ENCODE measurements at places on chromosomes 4 and X.

DNA sequence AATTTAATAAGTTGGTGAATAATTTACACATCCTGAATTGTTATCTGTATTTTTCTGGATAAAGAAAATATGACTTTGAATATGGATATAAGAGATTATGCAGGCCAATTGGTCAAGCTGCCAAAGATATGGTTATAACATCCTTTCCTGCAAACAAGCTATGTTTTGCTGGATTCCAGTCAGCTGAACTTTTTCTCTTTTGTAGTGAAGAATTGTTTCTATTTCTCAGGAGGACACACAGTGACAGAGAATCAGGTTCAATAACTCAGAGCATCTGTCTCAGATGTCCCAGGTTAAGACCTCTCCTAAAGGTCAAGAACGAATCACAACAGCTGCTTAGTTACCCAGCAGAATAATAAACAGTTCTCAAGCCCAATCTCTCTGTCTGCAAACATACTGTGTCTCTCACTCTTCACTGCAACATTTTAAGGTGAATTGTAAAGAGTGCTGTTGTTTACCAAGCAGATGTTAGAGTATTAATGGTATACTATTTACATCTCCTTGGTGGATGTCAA lies 189.5 kb upstream of the ANKRD50 start:
- no peak for DNase-seq

- DNase-seq = no peak
Observed at GRCh38 chrX:104270916-104271512, 16.3 kb upstream of the ESX1 start.

DNA sequence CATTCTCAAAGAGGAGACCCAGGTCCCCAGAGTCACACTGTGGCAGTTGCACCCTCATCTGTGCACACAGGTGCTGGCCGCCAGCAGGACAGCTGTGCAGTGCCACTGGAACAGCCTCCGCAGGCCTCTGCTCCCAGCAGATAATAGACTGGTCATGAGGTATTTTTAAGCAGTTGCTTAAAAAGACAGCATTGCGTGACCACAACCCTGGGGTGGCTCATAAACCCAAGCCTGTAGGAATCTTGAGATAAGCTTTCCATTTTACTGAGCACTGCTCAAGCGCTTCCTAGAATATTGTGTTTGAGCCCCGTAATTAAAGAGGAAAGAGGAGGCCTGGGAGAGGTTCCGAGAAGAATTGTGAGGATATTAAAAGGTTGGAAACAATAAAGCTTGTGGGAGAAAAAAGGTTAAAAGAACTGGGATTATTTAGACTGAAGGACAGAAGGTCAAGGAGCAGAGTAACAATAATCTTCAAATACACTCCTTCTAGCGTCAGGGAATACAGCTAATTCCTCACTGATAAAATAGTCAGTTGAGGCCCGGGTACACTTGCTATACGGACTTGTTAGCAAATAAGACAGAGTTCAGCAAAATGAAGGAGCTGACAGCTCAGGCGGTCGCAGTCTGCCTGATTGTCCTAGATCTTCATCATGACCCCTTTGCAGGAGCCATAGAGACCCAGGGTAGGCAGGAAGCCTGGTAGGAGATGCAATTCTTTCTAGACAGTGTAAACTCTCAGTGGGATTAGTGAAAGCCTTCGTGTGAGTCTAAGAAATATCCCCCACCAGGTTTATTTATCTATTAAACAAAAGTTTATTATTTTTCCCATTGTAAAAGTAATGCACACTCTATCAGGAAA lies 86.2 kb upstream of the KIT start:
- DNase-seq = no peak

DNA sequence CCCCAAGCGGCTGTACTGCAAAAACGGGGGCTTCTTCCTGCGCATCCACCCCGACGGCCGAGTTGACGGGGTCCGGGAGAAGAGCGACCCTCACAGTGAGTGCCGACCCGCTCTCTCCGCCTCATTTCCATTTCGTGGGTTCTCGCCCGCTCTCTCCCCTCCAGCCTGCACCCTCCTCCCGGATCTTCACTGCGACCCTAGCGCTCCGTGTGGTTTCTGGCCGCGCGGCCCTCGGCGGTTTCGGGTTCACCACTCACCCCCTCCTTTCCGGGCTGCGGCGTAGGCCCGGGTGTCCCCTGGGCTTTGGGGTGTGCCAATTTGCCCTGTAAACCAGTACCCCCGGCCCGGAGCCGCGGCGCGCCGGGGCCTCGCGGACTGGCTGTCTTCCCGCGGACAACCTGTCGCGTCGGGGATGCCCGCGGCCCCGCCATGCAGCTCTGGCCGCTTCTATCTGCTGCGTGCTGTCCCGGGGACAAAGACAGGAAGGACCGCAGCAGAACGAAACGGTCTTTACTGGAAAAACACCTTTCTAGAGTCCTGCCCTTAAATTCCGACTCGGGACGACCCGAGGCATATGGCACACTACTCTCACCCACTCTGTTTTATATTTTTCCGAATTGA lies 737 bp downstream of the FGF2 start:
- DNase-seq = peak; percentile 14

DNA sequence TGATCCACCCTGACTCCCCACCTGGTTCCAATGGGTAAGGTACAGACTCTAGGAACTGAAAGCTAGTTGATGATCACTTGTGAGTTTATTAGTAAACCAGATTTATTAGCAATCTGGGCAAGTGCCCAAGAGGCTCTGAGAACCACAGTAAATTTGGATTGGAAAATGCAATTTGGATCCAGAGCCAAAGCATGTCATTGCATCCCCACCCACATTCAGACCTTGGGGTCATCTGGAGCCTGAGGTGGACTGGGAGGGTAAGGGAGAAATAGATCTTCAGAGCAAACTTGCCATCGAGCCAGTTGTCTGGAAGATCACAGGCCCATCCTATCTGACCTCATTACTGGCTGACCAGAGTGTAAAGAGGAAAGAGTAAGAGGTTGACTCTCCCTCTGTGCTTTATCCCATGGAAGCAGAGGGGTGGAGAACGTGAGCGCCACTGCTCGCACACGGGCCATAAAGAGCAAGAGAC lies 78.7 kb upstream of the RASGEF1B start:
- no peak for DNase-seq

- no peak for DNase-seq
Observed at GRCh38 chr4:98784947-98785706, 126.7 kb upstream of the TSPAN5 start.

- DNase-seq = no peak
Observed at GRCh38 chr4:14726877-14727361, 275.4 kb upstream of the CPEB2 start.

DNA sequence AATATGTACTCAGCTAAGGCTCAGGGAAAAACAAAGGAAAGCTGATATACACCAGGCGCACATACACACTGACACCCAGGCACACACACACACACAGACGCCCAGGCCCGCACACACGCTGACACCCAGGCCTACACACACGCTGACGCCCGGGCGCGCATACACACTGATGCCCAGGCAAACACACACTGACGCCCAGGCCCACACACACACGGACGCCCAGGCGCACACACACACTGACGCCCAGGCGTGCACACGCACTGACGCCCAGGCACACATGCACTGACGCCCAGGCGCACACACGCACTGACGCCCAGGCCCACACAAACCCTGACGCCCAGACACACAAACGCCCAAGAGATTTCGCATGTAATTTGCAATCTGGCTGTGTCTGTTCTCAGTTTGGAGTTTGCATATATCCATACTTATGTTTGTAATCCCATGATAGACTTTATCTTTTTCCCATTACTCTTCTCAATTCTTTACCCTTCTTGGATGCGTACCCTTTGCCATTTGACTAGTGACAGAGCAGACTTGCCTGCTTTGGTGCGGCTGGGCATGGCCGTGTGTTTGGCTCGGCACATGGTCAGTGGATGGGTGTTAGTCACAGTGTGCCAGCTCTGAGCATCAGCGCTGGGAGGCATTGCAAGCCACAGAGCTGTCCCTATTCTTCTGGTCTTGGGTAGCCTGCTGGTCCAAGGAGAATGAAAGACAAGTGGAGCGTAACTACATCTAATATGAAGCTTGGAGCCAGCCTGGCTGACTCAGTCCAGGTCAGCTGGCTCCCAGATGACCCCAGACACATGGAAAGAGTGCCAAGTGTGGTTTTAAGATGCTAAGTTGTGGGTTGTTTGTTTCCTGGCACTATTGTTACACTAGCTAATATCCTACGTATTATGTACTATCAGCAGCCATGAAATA lies 632.4 kb upstream of the ZFP42 start:
- no peak for DNase-seq

- no peak for DNase-seq
Observed at GRCh38 chr4:188552741-188553275, 413.6 kb downstream of the TRIML1 start.

DNA sequence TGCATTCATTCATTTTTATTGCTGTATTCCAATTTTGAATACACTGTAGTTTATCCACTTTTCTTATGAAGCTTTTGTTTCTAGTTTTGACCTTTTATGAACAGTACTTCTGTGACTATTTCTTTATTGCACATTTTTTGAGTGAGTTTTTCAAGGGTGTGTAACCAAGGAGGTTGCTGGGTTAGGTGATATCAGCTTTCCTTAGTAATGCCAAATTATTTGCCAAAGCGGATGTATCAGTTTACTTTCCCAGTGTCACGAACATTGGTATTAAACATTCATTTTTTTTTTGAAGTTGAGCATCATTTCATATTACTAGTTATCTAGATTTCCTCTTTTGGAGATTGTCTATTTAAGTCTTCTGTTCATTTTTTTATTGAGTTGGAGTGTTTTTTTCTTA lies 32.9 kb downstream of the STIM2 start:
- DNase-seq = no peak

DNA sequence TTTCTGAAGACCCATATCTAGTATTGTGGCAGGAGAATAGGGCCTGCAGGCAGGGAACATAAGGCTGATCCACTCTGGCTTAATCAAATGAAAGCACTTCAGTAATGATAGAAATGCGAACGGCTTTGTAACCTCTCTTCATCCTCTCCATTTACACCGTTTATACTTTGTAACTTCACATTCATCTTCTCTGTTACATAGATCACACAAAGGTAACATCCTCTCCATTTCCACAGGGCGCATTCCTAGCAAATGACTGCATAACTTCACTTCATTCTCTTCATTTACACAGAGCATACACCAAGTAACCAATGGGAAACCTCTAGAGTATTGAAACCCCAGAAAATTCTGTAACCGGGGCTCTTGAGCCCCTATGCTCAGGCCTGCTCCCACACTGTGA lies 65.5 kb upstream of the SLC34A2 start:
- DNase-seq = no peak

- no peak for DNase-seq
Observed at GRCh38 chrX:74280759-74281158, 23.2 kb upstream of the ZCCHC13 start.

- DNase-seq = no peak
Observed at GRCh38 chr4:87068583-87069021, 133.8 kb downstream of the AFF1 start.

GRCh38 chr4:7323872-7324650 lies 110.7 kb downstream of the PSAPL1 start:
- DNase-seq = no peak

GRCh38 chr4:156805696-156806095 lies 165.9 kb downstream of the PDGFC start:
- no peak for DNase-seq

DNA sequence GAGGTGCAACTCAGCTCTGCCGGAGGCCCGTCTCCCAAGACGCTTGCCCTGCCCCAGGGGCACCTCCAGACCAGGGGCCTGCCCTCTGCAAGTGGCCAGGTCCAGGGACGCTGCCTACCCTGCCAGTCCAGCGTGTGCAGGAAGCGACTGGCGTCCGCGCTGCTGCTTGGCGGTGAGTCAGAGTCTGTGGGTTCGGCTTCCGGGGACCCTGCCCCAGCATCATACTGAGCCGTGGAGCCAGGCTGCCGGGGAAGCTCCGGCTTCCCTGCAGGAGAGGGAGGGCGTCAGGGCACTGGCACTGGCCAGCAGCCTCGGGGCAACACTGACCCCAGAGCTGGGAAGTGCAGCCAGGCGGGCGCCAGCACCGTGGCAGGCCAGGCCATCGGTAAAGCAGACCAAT lies 42.5 kb upstream of the CPLX1 start:
- DNase-seq = no peak

DNA sequence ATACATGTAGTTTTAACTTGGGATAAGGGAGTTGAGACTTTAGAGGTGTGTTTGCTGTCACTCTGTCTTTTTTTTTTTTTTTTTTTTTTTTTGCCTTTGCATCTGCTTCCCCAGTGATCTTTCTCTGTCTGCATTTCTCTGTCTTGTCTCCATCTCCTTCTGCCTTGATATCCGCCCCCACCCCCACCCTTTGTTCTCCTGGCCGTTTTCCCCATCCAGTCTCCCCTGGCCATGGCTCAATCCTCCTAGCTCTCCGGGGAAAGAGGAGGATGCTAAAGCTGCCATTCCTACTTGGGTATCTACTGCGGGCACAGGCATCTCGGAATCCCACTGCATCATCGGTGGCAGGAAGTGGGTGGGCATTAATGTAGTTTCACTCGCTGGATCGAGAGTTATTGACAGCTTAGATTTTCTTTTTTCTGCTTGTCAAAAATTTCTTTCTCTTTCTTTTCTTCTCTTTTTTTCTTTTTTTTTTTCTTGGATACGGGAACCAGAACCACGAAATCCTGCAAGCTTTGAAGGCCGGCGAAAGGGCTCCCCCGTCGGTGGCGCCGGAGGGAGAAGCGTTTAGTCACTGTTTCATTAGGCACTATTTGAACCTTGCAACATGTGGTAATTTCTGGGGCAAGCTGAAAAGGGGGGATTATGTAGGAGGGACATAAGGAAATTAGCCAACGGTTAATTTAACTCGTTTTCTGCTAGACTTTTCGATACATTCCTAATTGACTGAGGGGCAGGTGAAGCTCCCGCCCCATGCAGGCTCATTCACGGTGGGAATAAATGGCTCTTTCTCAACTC lies 8.2 kb downstream of the GSX2 start:
- no peak for DNase-seq

DNA sequence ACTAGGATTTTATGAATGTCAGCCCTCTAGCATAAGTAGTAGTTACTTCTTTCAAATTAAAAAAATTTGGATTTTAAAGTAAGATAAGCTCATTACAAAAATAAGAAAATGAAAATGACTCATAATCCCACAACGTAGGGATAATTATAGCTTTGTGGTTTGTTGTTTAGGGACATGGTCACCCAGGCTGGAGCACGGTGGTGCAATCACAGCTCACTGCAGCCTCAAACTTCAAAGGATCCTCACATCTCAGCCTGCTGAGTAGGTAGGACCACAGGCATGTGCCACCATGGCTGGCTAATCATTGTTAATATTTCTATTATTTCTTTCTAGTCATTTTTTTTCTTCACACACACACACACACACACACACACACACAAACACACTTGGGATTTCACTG lies 57.6 kb downstream of the PLAC1 start:
- DNase-seq = no peak

GRCh38 chrX:30973784-30974427 lies 84.9 kb upstream of the TAB3 start:
- DNase-seq = no peak

DNA sequence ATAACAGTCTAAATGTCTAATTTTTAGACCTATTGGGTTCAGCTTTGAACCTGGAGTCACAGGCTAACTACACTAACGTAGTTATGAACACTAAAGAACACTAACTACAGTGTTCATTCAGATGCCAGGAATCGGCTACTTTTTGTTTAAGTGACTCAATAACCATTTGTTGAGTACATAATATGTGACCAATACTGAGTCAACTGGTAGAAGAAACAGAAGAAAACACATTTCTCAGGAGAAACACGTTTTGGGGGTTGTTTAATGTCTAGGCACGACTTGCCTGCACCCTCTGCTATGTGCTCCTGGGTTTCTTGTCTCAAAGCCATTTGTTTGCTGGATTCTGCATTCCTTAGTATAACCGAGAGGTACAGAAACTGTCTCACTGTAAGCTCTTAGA lies 18.6 kb upstream of the CLNK start:
- DNase-seq = no peak

GRCh38 chr4:65670020-65670330 lies 314 bp downstream of the EPHA5 start:
- DNase-seq = no peak

- no peak for DNase-seq
Observed at GRCh38 chr4:152197211-152197610, 338.7 kb downstream of the FBXW7 start.

Measured in stimulated activated CD4-positive, alpha-beta T cell treated with anti-CD3 and anti-CD28 coated beads, Interleukin-12 subunit alpha, Interleukin-12 subunit beta, amount 100 ng/mL, for 4 hours (primary cell).